ENCODE measurements at places on chromosomes 6 and 20.

GRCh38 chr6:110486756-110487155 is 10.3 kb upstream of the SLC22A16 start:
- no peak for DNase-seq

- DNase-seq = no peak
Observed at GRCh38 chr20:62498874-62499273, 23.1 kb upstream of the GATA5 start.

DNA sequence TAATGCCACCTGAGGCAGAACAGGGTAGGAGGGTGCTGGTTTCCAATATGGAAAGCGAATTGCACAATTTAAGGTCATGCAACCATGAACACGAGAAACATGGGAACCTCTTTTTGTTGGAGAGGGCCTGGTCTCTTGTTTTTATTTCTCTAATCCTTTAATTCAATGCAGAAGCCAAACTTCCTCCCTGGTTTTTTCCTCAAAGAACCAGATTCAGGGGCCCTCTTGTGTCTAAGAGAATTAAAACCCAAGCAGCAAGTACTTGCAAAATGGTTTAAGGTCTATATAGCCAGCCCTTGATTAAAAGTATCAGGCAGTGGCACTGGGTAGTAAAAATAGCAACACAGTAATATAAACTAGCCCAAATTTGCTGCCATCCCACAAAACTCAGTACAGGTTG is 19.5 kb downstream of the GSTA4 start:
- no peak for DNase-seq

DNA sequence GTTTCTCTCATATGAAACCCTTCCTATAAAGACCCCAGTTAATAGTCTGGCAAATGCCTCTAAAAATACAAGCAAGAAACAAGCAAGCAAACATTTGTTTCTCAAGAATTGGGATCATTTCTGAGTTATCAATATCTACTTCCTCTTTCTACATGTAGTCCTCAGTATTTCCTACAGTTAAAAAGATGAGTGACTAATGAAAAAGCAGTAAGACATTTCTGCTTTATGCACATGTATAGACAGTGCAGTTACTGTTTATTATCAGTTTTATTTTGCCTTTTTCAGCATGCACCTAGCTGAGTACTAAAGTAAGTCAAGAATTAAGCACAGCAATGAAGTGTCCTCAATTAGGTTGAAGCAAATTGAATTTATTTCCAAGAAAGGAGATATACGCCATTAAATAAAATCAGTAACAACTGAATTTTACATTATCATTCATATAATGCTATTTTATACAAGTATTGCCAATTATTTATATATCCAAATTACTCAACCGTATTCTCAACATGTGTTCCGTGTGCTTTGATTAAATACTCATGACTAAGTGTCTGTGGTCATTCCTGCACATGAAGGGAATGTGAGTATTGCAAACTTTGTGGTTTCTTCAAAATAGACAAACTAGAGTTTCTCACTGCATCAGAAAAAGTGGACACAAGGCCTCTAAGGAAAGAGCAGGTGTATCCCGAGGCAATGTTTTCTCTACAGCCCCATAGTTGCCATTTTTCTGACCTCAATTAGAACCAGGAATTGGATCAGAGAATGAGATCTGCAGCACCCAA is 159.3 kb upstream of the MARCKS start:
- no peak for DNase-seq

DNA sequence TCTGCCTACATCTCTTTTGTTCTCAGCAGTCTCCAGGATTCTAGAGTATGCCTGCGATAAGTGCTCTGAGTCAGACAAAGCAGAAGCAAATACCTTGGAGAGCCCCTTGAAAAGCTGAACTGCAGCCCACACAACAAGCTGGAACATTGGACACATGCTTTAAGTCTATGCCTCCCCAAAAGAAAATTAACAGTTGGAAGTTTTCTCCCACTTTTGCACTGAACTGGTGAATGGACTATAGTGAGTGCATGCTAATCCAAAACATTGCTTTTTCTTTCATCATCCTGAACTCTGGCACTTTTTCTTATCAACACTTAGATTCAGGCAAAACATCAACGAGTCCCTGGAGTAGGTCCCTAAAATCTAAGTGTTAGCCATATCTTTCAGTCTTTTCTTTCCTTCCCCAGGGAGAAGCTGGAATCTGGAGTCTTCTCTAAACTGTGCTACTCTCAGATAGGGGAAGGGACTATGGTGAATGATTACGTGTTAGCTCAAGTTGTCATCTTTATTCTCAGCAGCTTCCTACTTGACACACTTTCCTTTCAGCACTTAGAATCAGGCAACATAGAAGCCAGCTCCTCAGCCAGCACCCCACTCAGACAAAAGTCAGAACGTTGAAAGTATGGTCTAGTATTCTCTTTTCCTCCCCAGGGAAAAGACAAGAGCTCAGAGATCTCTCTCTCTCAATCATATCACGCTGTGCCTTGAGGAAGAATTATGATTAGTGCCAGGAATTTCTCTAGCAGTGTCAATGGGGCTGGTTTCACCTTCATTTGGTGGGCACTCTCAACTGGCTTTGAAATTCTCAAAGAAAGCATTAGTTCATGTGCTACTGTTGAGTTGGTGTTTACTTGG is 811.0 kb upstream of the GJE1 start:
- no peak for DNase-seq

DNA sequence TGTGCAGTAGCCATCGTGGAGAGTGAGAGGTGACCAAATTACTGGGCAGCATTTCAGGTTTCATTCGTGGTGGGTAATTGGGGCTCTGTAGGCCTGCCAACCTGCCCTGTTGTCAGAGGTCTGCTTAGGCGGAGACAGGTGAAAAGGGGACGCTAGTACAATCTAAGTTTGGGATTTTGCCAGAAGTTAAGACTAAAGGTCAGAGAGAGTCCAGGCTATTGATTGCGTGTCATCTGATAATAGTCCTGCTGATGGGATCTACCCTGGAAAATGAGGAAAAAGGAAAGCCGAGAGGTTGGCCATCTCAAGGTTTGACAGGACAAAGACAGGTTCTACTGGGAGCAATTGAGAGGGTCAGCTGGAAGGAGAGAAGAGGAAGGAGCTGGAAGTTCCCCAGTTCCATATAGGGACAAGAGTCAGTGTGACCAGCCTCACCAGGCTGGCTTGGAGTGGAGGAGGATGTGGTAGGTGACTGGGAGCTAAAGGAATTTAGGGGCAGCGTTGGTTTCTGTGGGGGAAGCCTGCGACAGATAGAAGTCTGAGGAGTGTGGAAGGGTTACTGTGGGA is 10.9 kb downstream of the ARFGEF2 start:
- no peak for DNase-seq

All from activated B cell treated with CpG ODN at 0.5 μM for 24 hours (primary cell).